GM19239 (cell line): ENCODE measurements at places on chromosomes 3 and 15.

GRCh38 chr3:40878464-40878905, 320.8 kb upstream of the CTNNB1 start:
- DNase-seq, result no peak

DNA sequence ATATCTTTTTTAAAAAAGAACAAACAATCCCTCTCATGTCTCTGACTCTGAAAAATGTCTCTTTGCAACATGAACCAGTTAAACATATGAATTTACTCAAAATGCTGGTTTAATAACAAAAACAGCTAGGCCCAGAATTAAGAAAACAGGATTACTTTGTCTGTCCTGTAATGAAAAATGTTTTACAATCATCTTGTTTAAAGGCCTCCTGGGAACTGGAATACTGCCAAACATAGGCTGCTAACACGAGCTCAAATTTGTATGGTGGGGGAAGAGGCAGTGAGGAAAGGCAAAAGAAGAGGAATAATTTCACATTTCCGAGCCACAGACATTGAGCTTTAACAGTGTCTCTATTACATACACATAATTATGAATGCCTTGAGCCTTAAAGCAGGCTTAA, 61.7 kb upstream of the PPIB start:
- DNase-seq, result no peak

DNA sequence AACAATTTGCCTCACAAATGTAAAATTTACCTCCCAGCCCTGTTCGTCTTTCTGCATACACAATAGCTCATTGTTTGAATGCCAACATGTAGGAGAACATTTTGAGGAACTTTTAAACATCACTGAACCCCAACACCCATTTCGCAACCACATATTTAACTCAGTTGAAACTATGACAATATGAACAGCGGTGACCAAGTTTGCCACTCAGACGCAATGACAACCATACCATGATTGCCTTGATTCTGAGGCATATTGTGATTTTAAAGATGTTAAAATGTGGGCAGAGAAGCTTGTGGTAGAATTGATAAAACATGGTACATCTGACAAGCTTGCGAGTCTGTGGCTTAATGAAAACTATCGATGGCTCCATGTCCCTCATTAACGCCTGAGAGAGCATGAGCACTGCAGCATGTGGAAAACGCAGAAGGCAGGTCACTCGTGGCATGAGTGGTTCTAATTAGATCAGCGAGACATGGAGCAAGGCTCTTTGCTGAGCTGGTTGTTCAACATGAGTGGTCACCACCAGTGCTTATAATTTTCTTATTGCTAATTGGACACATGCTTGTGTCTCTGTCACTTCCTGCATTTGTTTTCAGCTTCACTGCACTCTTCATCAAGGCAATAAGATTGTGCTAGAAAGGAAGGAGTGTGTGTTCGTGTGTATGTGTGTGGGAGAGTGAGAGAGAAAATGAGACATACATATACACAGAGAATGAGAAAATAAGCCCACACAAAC, 116.8 kb downstream of the CHST2 start:
- DNase-seq, result no peak

- DNase-seq, result no peak
Observed at GRCh38 chr15:38017721-38018120, 83.3 kb downstream of the TMCO5A start.

DNA sequence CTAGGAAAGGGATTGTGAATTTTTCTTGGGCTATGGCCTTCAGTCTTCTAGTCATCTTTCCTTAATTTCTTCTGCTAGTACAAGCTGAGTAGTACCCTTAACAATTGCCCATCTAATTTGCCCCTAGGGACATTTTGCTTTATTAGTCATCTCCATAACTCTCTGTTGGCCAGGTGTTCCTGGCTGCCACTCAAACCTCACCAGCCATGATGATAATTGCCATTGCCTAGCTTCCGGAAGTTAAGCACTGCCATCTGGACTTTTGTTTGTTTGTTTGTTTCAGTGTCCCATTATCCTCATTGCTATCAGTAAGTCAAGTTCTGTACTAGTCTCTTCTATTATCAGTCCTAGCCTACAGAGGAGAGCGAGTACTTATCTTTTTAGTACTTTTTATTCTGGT, 36.6 kb upstream of the UBL7 start:
- no peak for DNase-seq

GRCh38 chr3:14440168-14440518, 37.7 kb downstream of the SLC6A6 start:
- no peak for DNase-seq

DNA sequence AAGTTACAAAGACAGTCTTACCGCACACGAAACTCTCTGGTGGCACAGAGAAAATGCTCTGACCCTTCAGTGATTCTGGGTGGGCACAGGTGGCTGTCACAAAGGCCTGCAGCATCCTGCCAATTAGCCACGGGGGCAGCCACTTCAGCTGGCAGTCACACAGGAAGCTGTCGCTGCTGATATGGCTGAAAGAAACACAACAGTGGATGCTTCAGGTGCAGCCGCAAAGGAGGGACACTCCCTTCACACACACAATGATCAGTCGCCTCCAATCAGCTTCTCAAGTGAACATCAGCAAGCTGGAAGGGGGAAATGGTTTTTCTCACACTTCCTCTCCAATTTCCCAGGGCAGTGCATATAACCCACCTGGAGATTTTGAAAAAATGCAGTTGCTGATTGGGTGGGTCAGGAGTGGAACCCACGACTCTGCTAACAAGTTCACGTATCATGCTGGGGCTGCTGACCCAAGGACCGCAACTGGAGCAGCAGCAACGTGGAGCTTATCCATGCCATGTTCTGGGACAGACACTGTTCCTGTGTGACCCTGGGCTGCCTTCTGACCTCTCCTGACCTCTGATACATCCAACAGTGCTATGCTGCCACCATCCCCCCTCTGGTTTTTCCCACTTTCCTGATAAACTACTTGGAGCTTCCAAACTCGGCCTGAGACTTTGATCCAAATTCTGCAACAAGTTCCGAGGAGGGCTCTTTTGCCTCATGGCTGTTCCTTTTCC, 106.6 kb downstream of the LRIG1 start:
- peak; percentile 66 for DNase-seq

GRCh38 chr3:535566-536416, 339.2 kb downstream of the CHL1 start:
- DNase-seq, result no peak

DNA sequence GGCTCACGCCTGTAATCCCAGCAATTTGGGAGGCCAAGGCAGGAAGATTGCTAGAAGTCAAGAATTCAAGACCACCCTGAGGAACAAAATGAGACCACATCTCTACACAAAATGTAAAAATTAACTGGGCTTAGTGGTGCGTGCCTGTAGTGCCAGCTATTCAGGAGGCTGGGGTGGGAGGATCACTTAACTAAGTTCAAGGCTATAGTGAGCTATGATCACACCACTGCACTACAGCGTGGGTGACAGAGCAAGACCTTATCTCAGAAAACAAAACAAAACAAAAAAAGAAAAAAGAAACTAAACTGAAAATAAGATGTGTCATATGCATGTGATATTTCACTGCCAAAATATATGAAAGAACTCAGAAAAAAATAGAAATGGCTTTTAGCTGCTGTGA, 243.3 kb upstream of the CCDC54 start:
- DNase-seq, result no peak

DNA sequence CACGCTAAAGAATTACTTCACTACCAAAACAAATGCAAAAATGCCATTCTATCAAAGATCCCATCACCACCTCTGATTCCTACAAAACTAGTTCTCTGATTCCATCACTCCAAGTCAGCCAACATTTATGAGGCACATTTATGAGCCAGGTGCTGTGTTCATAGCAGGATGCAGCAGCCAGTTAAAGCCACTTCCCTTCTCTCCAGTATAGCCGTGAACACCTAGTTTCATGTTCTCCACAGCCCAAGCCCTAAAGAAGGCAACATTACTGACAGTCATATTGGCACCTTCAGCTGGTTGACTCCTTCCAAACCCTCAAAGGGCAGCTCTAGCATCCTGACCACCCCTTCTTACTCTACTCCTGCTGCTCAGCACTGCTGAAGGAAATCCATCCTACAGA, 36.4 kb downstream of the RYK start:
- no peak for DNase-seq

- DNase-seq, result no peak
Observed at GRCh38 chr3:94307588-94307987, 244.7 kb downstream of the NSUN3 start.

- DNase-seq, result no peak
Observed at GRCh38 chr3:151305060-151305774, 11.4 kb downstream of the GPR87 start.

GRCh38 chr15:100463515-100463914, 65.2 kb downstream of the CERS3 start:
- no peak for DNase-seq

GRCh38 chr15:40750885-40751284, 4.2 kb downstream of the RMDN3 start:
- no peak for DNase-seq

- no peak for DNase-seq
Observed at GRCh38 chr3:124373524-124373923, 356.7 kb upstream of the UMPS start.

- no peak for DNase-seq
Observed at GRCh38 chr3:9897408-9898372, 5.0 kb upstream of the IL17RE start.
